Stimulated activated CD8-positive, alpha-beta memory T cell treated with anti-CD3 and anti-CD28 coated beads, Interleukin-4, amount 100 ng/mL, for 1 hour (primary cell): ENCODE measurements at places on chromosomes 1 and 21.

GRCh38 chr1:84585803-84586202, 11.6 kb upstream of the CTBS start:
- DNase-seq: no peak

DNA sequence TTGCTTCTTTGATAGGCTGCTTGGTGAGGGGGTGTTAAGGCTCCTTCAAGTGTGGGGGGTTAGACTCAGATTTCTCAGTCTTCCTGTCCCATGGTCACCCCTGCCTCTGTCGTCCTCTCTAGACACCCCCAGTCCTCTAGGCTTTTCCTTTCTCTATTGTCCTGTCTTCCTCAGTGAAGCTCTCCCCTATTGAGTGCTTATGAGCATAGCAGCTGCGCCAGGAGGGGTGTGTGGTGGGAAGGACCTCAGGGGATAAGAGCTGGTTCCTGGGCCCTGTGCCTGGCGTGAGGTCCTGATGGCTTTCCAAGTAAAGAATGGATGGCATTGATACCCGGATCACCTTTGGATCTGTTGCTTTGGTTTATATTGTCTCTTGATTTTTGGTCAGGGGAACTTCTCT, 69.1 kb downstream of the DIP2A start:
- no peak for DNase-seq

GRCh38 chr1:26739329-26739914, 43.6 kb downstream of the ARID1A start:
- DNase-seq: no peak

GRCh38 chr1:44694863-44695478, 20.5 kb downstream of the ARMH1 start:
- no peak for DNase-seq

DNA sequence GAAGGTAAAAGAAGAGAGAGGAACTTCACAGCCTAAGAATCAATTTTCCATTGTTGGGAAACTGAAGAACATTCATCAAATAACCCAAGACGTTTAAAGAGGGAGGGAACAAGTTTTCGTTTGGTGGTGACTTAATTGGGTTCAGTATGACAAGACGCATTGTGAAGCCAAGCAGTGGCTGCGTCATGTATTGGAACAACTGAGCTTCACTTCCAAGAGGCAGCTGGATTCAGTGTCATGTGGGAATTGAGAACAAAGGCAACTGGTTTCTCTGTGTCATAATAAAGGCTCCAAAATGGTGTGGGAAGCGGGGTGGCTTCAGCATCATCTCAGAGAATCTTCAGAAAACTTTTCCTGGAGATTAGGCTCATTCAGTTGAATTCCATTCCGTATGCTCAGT, 29.8 kb upstream of the RC3H1 start:
- no peak for DNase-seq

- DNase-seq: no peak
Observed at GRCh38 chr1:103525114-103525606, 339 bp upstream of the RNPC3 start.

DNA sequence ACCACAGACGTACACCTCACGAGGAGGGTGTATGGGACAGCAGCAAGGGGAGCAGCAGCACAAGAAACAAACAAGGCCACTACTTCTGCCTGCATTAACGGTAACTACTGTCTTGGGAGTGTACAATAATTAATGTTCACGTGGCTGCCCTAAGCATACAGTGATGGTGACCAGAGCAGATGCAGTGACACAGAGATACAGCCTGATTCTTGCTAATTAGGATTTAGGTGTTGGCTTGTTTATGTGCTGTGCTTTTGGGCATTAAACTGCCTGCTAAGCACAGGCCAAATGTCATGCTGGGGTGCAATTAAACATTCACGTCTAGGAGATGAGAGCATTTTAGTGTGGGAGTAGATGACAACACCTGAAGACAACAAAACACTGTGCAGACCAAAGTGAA, 7.2 kb downstream of the ZNF669 start:
- DNase-seq: no peak

DNA sequence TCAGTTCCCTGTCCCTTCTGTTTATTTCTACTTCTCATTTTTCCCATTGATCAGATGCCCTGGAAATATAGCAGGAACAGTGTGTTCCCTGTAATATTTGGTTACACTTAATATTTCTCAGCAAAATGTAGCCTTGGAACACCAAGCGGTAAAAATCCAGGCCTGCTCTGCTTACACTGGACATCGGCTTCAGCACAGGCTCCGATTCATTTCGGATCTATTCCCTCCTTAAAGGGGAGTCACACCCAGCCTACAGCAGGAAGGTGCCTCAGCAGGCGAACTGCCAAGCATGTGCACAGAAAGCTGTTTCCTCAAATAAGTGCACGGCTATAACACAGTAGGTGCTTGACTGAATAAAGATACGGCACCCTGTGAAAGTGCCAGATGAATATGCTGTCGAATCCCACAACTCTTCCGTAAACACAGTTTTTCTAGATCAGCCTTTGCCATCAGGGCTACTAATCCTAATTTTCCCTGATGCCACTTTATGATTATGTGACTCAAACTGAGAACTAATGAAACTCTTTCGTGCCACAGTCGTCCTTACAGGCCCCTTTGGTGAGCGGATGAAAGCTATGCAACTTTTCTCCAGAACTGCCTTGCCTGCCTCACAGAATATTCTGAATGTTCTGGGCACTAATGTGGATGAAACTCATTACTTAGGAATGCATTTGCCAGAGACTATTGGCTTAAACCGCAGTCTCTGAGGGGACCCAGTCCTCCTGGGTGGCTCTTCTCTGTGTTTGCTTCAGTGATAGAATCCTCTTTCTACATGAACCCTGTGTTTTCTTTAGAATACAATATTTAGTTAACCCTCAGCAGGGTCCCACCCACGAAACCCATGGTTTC, 275.5 kb upstream of the RUNX1 start:
- no peak for DNase-seq

DNA sequence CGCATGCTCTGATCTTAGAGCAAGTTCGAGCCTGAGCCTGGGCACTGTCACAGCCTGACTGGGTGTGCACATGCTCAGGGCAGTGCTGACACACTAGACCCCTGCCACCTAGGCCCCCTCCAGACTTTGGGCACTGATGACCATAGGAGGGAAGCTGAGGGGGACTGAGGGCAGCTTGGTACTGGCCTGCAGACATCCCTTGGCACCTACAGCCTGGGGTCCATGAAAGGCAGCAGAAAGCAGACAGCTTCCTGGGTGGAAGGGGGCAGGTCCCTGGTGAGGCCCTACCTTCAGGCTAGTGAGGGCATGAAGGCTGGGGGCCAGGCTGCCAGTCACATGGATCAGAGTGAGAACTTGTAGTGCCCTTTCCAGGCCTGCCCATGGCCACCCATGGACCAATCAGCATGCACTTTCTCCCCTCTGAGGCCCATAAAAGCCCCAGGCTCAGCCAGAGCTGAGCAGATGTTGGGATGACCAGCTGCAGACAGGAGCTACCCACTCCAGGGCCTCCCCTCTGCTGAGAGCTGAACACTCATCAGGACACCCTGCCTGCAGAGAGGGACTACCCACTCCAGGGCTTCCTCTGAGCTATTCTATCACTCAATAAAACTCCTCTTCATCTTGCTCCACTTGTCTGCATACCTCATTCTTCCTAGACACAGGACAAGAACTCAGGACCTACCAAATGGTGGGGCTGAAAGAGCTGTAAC, 680.8 kb downstream of the MATN1 start:
- no peak for DNase-seq

GRCh38 chr21:33968080-33968994, 52.7 kb upstream of the ATP5PO start:
- no peak for DNase-seq

DNA sequence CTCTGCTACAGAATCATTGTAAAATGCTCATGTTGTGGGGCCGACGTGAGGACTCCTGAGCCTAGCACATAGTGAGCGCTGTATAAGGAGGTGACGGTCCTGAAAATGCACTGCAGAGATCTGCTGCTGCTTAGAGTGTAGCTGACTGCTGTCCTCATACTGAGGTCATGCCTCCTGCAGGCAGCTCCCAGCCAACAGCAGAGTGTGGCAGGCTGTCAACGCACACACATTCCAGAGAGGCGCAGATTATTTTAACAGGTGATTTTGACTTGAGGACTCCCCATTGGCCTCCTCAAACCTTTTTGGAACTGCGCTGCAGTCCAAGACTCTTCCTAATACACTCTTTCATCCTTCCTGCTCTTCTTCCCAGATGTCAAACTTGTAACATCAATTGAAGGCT, 119.8 kb upstream of the KCNJ6 start:
- no peak for DNase-seq

GRCh38 chr1:217642455-217642854, 11.3 kb downstream of the SPATA17 start:
- no peak for DNase-seq

DNA sequence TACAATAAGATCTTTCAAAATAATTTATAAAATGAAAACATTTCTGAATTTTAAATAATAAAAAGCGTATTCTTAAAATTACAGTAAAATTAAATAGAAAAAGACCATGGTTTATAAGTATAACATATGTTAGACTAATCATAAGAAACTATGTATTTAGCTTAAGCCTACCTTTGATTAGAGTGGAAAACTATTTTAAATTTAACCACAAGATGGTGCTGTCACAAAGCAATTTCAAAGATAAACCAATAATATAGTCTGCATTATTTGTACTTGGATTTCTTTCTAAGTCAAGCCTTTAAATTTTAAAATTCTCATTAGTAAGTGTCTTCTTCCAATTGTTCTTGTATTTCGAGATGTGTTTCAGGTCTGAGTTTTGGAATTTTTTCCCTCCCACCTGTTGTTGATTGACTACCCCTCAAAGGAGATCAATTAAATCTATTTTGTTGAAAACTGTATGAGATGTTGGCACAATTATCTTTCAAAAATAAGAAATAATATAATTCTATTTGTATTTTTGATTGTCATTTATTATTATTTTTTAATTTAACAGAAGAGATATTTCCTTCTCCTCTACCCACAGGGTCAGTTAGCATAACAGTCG, 459.8 kb downstream of the KCNT2 start:
- no peak for DNase-seq

GRCh38 chr1:109818271-109818987, 54.7 kb upstream of the EPS8L3 start:
- no peak for DNase-seq

DNA sequence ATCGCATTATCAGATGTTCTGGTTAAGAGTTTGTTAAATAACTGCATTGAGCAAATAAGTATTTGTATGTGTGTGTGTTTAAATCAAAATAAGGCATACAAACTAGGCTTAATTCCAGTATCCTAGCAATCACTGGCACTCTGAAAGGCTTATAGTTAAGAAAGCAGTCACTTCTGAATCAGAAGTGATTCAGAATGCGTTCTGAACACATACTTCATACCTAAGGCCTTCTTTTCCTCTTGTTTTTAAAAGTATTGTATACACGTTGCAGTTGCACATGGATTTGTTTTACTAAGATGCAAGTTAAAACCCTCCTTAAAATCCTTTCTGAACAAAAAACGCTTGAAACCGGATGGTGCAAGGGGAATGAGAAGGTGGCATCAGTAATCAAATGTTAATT, 238.4 kb upstream of the DMRTA2 start:
- no peak for DNase-seq

- DNase-seq: no peak
Observed at GRCh38 chr1:174269989-174270651, 110.8 kb downstream of the RABGAP1L start.

- no peak for DNase-seq
Observed at GRCh38 chr1:171772312-171772711, 9.1 kb upstream of the METTL13 start.

DNA sequence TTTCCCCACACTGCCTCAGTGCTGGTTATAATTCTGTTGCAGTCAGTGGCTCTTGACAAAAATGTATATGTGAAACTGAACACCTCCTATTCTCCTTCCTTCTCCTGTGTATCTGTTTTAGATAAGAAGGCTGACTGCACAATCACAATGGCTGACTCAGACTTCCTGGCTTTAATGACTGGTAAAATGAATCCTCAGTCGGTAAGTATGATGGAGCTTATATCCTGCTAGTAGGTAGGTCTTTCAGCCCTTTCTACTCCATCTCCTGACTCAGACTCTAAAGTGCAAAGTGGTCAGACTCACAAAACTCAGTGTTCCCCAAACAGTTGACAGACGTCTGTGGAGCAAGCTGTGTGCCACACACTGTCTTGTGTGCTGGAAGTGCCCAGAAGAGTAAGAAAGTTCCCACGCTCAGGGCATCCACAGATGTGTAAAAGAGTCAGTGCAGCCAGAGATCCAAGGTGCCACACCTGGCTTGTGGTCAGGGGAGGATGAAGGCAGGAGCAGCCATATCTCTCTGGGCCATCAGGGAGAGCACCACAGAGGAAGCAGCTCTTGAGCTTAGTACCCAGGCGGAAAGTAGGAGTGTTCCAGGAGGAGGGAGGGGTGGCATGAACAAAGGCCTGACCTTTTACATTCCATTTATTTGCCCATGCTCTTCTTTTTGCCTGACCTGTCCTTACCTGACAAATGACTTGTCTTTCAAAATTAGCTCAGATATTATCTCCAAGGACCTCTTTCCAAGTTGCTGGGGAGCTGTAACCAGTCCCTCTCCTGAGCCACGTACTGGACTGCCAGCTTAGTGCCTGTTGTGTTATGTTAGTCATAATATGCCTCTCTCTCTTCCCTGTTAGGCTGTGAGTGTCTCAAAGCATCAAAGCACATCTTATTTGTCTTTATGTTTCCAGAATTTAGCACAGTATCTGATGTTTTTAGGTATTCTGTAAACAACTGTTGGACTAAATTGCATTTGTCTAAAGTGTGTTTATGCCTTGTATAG, 14.0 kb upstream of the PODN start:
- no peak for DNase-seq

DNA sequence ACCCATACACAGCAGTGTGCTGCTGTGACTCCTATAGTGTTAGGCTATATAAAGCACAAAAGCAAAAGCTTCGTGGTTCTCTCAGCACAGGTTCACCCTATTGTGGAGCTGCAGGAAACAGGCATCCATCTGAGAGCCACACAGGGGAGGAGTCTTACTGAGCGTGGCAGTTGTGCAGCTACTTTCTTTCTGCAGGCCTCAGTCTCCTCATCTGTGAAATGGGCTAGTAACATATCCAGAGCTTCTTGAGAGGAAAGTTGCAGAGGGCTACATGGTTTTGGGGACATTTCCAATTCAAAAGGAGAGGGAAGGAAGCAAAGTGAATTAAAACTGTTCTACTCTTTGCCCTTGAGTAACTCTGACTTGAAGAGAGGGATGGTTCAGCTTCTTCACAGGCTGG, 142.0 kb downstream of the FOXD2 start:
- no peak for DNase-seq

- DNase-seq: no peak
Observed at GRCh38 chr1:213003256-213003655, 12.4 kb downstream of the ANGEL2 start.

DNA sequence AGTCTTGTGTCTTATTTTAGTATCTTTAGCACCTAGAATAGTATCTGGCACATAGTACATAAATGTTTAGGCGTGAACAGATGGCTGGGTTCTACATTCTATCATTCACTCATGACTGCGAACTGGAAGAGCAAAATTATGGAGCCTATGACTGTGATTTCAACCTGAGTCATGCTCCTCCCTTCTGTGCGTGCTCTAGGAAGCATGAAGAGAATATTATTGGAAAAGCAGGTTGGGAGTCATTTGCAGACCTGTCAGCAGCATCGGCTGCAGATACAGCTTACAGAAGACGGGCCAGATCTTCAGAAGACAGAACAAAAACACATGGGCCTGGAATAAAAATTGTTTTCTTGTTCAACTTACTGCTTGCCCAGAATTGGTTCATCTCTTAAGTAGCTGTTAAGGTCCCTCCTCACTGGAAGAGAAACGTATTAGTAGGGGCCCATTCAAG, 344.0 kb upstream of the USP24 start:
- DNase-seq: no peak

GRCh38 chr21:43658769-43659135, 536 bp downstream of the HSF2BP start:
- no peak for DNase-seq
